ENCODE measurements at places on chromosomes 2 and 18.

GRCh38 chr2:204681412-204681811 lies 136.1 kb downstream of the PARD3B start:
- no peak for DNase-seq

- no peak for DNase-seq
Measured at GRCh38 chr2:102055346-102055990, 63.7 kb downstream of the IL1R2 start.

GRCh38 chr2:194494401-194494800 lies 1162.6 kb upstream of the SLC39A10 start:
- DNase-seq = no peak

GRCh38 chr2:46800625-46801349 lies 114.8 kb downstream of the MCFD2 start:
- no peak for DNase-seq

Data from stimulated activated CD8-positive, alpha-beta memory T cell treated with anti-CD3 and anti-CD28 coated beads, Interleukin-12 subunit alpha, Interleukin-12 subunit beta, amount 100 ng/mL, for 4 hours (primary cell).